ENCODE measurements at places on chromosomes 1 and 21. TPM values are rescaled to one million over a fixed set of nuclear protein-coding genes. Genes with fewer than 3 reads are reported as not detected.

GRCh38 chr1:177569476-177569875 is 398.7 kb downstream of the BRINP2 start:
- H3K27me3 ChIP-seq = no peaks in the 10 kb centered on the region
- no peak for DNase-seq
- H3K4me1 ChIP-seq = no peaks in the 10 kb centered on the region
- H3K27ac ChIP-seq = no peak overlapping the region

- no peaks in the 10 kb centered on the region for H3K4me1 ChIP-seq
- H3K4me3 ChIP-seq = no peak overlapping the region
- no peak for DNase-seq
Measured at GRCh38 chr1:224080115-224080774, 33.7 kb upstream of the FBXO28 start.

DNA sequence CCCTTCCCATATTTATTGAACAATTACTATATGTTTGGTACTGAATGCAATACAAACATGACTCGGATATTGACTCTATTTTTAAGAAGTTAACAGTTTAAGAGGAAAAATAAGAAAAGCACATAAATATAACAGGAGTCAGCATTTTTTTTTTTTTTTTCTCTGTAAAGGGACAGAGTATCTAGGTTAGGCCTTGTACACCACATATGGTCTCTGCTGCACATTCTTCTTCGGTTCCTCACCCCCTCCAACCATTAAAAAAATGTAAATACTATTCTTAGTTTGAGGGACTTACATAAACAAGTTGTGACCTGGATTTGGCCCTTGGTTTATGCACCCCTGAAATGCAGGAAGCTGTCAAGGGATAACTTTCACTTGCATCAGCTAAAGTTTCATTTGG is 40.4 kb downstream of the PHC2 start:
- H3K36me3 ChIP-seq = no peaks in the 10 kb centered on the region
- DNase-seq = no peak
- H3K4me1 ChIP-seq = peaks cover 5% of the 10 kb centered on the region
- H3K27ac ChIP-seq = no peak overlapping the region
- H3K27me3 ChIP-seq = no peaks in the 10 kb centered on the region

- H3K4me3 ChIP-seq = no peak overlapping the region
- H3K27me3 ChIP-seq = no peaks in the 10 kb centered on the region
- H3K27ac ChIP-seq = no peak overlapping the region
- no peaks in the 10 kb centered on the region for H3K4me1 ChIP-seq
- no peaks in the 10 kb centered on the region for H3K36me3 ChIP-seq
- no peak for DNase-seq
Measured at GRCh38 chr1:71640116-71640515, 559.3 kb upstream of the ZRANB2 start.

- no peak overlapping the region for H3K4me3 ChIP-seq
- H3K27me3 ChIP-seq = no peaks in the 10 kb centered on the region
- H3K4me1 ChIP-seq = no peaks in the 10 kb centered on the region
- peak; percentile 7 for DNase-seq
- H3K36me3 ChIP-seq = no peaks in the 10 kb centered on the region
Measured at GRCh38 chr1:41333146-41333784, 28.0 kb upstream of the FOXO6 start.

DNA sequence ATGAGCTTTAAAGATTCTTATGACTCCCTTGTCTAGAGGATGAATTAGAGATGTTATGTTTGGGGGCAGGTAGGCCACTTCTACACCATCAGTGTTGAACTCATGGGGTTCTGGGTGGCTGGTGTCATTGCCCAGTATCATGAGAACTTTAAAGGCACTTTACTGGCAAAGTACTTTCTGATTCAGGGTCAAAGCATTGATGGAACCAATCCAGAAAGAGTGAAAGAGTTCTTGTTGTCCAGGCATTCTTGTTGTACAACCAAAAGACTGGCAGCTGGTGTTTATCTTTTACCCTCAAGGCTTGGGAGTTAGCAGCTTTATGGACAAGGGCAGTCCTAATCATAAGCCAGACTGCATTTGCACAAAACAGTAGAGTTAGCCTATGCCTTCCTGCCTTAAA is 673.0 kb downstream of the USP25 start:
- H3K4me1 ChIP-seq = no peaks in the 10 kb centered on the region
- no peak overlapping the region for H3K4me3 ChIP-seq
- H3K36me3 ChIP-seq = no peaks in the 10 kb centered on the region
- H3K27ac ChIP-seq = no peak overlapping the region

GRCh38 chr1:74463333-74463988 is 49.0 kb downstream of the LRRC53 start:
- H3K4me3 ChIP-seq = no peak overlapping the region
- no peak for DNase-seq
- no peak overlapping the region for H3K27ac ChIP-seq
- H3K4me1 ChIP-seq = peaks cover 2% of the 10 kb centered on the region
- H3K27me3 ChIP-seq = no peaks in the 10 kb centered on the region

GRCh38 chr1:26545969-26546323 is 16.4 kb downstream of the RPS6KA1 start:
- H3K36me3 ChIP-seq = no peaks in the 10 kb centered on the region
- H3K4me3 ChIP-seq = peak overlapping the region; percentile 13
- no peak for DNase-seq
- H3K27me3 ChIP-seq = no peaks in the 10 kb centered on the region

GRCh38 chr1:27563591-27564471 is 40.1 kb downstream of the AHDC1 start:
- no peak overlapping the region for H3K4me3 ChIP-seq
- no peaks in the 10 kb centered on the region for H3K27me3 ChIP-seq
- H3K27ac ChIP-seq = peak overlapping the region; percentile 93
- DNase-seq = peak; percentile 88
- no peaks in the 10 kb centered on the region for H3K36me3 ChIP-seq

DNA sequence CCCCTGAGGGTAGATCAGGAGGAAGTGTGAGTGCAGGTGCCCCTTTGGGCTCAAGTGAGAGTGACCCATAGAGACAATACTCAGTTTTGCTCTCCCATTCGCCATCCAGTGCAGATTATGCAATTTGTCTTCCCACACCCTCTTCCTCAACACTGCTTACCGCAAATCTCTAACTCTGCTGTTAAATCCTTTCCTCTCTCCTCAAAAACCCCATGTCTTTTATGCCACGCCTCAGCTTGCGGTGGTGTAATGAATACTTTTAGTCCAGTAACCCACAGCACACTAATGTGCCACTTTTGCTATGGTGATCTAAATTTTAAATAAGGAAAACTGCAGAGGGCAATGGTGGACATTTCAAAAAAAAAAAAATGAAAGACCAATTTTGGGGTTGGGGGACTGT is 57.7 kb downstream of the PRRX1 start:
- no peak overlapping the region for H3K4me3 ChIP-seq
- no peaks in the 10 kb centered on the region for H3K27me3 ChIP-seq
- no peak overlapping the region for H3K27ac ChIP-seq
- DNase-seq = no peak

- H3K36me3 ChIP-seq = no peaks in the 10 kb centered on the region
- DNase-seq = no peak
- peaks cover 9% of the 10 kb centered on the region for H3K4me1 ChIP-seq
- H3K4me3 ChIP-seq = no peak overlapping the region
- H3K27me3 ChIP-seq = no peaks in the 10 kb centered on the region
Measured at GRCh38 chr1:232383455-232384123, 246.3 kb downstream of the SIPA1L2 start.

- no peaks in the 10 kb centered on the region for H3K4me1 ChIP-seq
- H3K27ac ChIP-seq = no peak overlapping the region
- DNase-seq = no peak
- H3K4me3 ChIP-seq = no peak overlapping the region
Measured at GRCh38 chr1:75338616-75339483, 204.7 kb downstream of the LHX8 start.

DNA sequence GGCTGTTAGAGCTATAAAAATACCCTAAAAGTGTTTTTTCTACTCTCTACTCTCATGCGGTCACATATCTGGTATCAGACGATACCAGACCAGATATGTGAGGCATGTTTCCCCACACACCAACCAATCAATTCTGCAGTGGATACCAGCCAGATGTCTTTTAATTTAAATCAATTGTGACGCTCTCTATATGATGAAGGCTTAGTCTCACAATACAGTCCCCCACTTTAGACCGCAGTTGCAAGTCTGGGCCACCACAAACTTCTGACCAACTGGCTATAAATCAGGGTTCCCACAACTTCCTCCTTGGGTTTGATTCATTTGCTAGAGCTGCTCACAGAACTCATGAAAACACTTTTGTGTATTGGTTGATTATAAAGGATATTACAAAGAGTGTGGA is 586.1 kb upstream of the ZP4 start:
- no peaks in the 10 kb centered on the region for H3K36me3 ChIP-seq
- H3K27ac ChIP-seq = no peak overlapping the region
- DNase-seq = no peak
- H3K4me3 ChIP-seq = no peak overlapping the region
- H3K27me3 ChIP-seq = no peaks in the 10 kb centered on the region
- no peaks in the 10 kb centered on the region for H3K4me1 ChIP-seq

DNA sequence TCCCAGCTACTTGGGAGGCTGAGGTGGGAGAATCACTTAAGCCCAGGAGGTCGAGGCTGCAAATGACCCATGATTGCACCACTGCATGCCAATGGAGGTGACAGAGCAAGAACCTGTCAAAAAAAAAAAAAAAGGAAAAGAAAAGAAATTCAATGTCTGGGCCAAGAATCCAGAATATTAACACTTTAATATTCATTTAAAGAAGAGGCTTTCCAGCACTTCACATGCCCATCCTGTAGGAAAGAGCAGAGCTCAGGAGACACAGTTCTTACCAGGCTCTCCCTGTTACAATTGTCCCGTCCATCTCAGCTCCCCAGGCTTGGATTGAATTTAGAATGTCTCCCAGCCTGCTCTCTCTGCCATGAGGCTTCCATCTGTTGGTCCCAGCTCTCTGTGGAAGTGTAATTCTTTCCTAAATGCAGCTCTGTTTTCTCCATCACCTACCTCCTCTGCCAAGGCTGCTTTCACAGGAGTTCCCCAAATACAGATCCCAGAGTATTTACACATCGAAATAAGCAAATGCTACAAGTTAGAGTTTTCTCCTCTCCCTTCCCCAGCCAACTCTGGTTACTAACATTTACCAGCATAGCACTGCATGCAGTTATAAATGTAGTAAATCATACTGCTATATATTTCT is 116.6 kb upstream of the CDC42BPA start:
- no peaks in the 10 kb centered on the region for H3K27me3 ChIP-seq
- no peak for DNase-seq
- peak overlapping the region; percentile 14 for H3K27ac ChIP-seq

DNA sequence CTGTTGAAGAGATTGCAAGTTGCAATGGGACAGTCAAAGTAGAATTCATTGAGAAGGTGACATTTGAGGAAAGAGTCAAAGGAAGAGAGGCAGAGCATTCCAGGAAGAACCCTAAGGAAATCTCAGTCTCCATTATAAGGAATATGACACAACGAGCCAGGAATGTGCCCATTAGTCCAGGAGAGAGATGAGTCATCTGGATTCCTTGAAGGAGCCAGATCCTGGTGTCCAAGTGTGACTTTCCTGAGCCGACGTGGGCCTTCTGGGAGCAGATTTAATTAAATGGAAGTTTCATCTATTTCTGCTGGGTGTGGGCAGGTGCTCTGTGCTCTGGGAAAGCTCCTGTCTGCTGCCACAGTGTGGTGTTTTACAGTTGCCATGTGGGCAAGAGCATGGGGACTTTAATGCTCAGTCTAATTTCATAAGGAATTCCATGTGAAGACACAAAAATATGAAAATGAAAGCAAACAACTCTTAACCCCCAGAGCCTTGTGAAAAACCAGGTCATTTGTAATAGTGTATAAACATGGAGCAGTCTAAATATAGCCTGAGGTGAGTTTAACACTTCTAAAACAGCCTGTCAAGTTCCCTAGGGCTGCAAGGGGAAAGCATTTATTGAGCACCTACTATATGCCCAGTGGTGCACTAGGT is 111.4 kb upstream of the ARTN start:
- H3K27ac ChIP-seq = no peak overlapping the region
- no peak for DNase-seq
- H3K36me3 ChIP-seq = peaks cover 10% of the 10 kb centered on the region
- no peak overlapping the region for H3K4me3 ChIP-seq

DNA sequence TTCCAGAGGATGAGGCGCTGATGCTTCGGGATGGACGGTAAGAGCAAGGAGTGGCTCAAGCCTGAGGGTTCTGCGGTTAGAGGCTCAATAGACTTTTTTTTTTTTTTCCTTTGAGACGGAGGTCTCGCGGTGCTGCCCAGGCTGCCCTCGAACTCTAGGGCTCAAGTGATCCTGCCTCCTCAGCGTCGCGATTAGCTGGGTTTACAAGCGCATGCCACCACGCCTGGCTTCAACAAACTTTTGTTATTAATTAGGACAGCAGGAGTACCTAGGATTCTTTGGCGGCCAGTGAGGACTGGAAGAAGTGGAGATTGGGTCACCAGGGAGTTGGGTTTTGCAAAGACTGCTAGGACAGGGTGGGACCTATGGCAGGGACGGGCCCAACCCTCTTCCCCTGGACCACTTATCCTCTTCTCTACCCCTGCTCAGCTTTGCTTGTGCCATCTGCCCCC is 587 bp downstream of the SCNM1 start:
- peak overlapping the region; percentile 96 for H3K27ac ChIP-seq
- H3K36me3 ChIP-seq = peaks cover 41% of the 10 kb centered on the region
- H3K4me3 ChIP-seq = peak overlapping the region; percentile 91
- H3K4me1 ChIP-seq = peaks cover 13% of the 10 kb centered on the region
- no peak for DNase-seq
- H3K27me3 ChIP-seq = no peaks in the 10 kb centered on the region

DNA sequence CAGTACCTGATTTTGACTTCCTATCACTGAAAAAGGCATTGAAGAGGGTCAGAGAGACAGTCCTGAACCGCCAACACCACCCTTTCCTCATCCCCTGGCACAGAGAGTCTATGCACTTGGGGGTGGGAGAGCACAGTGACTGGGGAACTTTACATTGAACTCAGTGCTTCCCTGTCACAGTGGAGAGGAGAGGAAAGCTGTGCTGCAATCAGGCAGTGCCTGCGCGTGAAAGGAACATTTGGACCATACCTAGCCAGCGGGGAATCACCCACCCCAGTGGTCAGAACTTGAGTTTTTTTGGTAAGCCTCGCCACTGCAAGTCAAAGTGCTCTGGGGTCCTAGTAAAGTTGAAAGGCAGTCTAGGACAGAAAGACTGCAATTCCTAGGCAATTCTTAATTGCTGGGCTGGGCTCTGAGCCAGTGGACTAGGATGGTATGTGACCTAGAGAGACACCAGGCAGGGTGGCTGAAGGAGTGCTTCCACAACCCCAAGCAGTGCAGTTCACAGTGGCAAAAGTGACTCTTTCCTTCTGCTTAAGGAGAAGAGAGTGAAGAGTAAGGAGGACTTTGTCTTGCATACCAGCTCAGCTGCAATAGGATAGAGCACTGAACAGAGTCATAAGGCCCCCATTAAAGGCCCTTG is 9.4 kb upstream of the HENMT1 start:
- no peak overlapping the region for H3K27ac ChIP-seq
- no peaks in the 10 kb centered on the region for H3K36me3 ChIP-seq
- H3K4me1 ChIP-seq = no peaks in the 10 kb centered on the region
- DNase-seq = no peak
- no peak overlapping the region for H3K4me3 ChIP-seq

MED8 gene
- 25.4 TPM for total RNA-seq

NID1 gene
- total RNA-seq = 44.5 TPM

ACTL8 gene
- not detected for total RNA-seq

RNU1-3 gene
- total RNA-seq = 1,097 TPM

ATAD3A gene
- total RNA-seq = 19.9 TPM

TRPM2 gene
- total RNA-seq = 3.8 TPM

TIAM1 gene
- 1.0 TPM for total RNA-seq

NEGR1 gene
- total RNA-seq = 10.1 TPM
